ENCODE measurements at places on chromosomes 5 and 9. TPM values are rescaled to one million over a fixed set of nuclear protein-coding genes. Genes with fewer than 3 reads are reported as not detected.

The ZCCHC9 gene
- 15.3 TPM for total RNA-seq

The SLC46A2 gene
- total RNA-seq: not detected

The NAA35 gene
- total RNA-seq: 24.0 TPM

The PCDHGC4 gene
- total RNA-seq: not detected

The GPX3 gene
- not detected for total RNA-seq

The OBP2B gene
- total RNA-seq: not detected

The RNF183 gene
- not detected for total RNA-seq

The SPATA31E1 gene
- total RNA-seq: not detected

The NPM1 gene
- 1,299 TPM for total RNA-seq

The NRG2 gene
- total RNA-seq: 0.33 TPM

The CKMT2 gene
- total RNA-seq: not detected

The IL17B gene
- not detected for total RNA-seq

The NR5A1 gene
- not detected for total RNA-seq

The TLR4 gene
- 0.08 TPM for total RNA-seq

The TAS2R1 gene
- total RNA-seq: not detected

The SOWAHA gene
- total RNA-seq: not detected

The CNTNAP3 gene
- not detected for total RNA-seq

The LCN1 gene
- total RNA-seq: not detected

The FGFR4 gene
- total RNA-seq: 2.6 TPM

The RMRP gene
- 22,073 TPM for total RNA-seq

The ARID3C gene
- total RNA-seq: not detected

The ECPAS gene
- 44.6 TPM for total RNA-seq

The CDKN2B gene
- not detected for total RNA-seq

The OR2Y1 gene
- total RNA-seq: not detected
